ENCODE measurements at places on chromosomes 4 and X.

- no peak for DNase-seq
Measured at GRCh38 chr4:119286377-119287002, 35.4 kb downstream of the FABP2 start.

DNA sequence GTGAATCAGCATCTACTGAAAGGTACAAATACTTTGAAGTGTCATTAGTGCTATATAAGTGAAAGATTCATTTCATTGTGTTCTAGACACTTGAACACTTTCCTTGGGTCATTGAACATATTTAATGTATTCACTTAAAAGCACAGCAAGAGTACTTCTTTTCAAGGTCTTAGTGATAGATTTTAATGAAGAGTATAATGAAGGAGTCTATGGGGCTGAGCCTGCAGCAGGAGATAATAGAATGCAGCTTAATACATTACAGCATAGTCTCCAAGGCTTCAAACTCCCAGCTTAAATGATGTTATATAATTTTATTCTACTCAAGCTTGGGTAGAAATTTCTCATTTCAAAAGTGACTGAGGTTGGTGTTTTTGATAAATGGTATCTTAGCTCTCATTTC lies 66.1 kb upstream of the VEGFC start:
- DNase-seq, result no peak

DNA sequence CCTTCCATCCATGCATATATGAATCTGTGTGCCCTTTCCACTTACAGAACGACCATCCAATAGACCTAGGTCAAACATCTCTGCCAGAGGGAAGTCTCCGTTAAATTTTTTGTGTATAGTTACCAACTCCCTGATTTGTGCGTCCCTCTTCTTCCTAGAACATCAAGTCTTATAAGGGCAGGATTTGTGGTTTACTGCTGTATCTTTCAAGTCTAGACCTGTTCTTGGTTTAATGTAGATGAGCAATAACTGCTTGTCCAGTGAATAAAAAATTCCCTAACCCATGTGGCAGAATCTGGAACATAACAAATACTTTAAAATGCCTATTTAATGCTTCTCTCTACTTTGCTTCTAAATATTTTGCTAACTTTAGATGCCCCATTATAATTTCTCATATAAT lies 988.8 kb downstream of the RAPGEF2 start:
- no peak for DNase-seq

- no peak for DNase-seq
Measured at GRCh38 chr4:2494992-2495391, 26.1 kb downstream of the RNF4 start.

- DNase-seq, result no peak
Measured at GRCh38 chrX:72029483-72030411, 102.0 kb downstream of the RTL5 start.

DNA sequence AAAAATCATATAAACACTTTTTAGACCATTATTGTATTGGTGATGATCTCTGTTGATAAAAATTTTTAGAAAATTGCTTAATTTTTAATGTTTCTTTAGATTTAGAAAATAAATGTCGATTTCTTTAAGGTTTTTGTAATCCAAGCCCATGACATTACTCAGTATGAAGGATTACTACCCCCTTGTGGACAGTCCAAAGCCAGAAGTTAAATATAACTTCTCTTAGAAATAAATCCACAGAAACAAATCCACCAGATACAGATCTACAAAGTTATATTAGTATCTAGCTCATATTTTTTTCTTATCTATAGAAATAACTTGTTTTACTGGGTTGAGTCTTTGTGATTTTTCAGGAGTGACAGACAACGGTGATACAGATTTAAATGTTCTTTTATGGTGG lies 18.9 kb downstream of the TIFA start:
- no peak for DNase-seq

DNA sequence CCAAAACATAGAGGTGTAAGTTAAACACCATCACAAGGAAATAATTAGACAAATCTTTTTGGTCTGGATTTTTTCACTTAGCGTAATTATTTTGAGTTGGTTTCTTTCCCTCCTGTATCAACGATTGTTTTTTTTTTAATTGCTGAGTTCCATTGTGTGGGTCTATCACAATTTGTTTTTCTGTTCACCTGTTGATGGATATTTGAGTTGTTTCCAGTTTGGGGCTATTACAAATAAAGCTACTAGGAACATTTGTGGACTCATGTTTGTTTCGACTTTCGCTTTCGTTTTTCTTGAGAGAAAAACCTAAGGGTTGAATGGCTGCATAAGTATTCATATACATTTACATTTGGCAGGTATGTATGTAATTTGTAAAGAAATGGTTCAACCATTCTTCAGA lies 20.4 kb upstream of the FBXW7 start:
- no peak for DNase-seq

GRCh38 chrX:50813843-50814661 lies at the start of gene SHROOM4:
Gene SHROOM4, minus strand, starts transcription at chrX:50814194. Its CDS starts 176 bp downstream, at chrX:50814018.
- DNase-seq, result no peak

- no peak for DNase-seq
Measured at GRCh38 chrX:115679460-115679859, 118.5 kb downstream of the PLS3 start.

DNA sequence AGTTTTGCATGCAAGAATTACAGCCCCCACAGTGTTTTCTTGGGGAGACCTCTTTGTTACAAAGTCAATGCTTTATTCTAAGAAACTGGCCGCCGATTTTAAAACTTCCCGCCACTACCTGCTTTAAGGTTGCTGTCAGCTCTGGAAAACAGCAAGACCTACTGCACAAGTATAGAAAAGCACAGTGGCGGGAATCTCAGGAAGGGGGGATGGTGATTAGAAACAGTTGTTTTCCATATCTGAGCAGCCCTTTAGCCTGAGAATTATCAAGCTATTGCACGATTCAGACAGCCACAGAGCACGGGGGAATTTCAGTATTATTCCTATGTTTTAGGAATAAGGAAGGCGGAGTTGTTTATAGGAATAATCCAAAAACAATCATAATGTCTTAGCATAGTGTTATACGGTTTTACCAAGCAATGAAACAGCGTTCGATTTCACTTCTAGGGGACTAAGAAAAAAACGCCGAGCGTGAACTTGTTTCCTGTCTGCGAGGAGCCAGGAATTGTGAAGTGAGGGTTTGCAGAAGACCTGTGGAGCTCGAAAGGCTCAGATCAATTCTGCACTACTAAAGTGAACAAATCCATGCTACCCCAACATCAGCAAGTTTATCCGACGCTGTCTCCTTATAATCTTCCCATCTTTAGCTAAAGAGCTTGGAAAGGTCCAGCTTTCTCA lies 81.3 kb downstream of the HMGN5 start:
- DNase-seq, result no peak

Data from NCI-H1930 (cell line).